ENCODE measurements at places on chromosomes 6 and 20. TPM values are rescaled to one million over a fixed set of nuclear protein-coding genes. Genes with fewer than 3 reads are reported as not detected.

Gene CTCFL
- total RNA-seq: 14.2 TPM

DNA sequence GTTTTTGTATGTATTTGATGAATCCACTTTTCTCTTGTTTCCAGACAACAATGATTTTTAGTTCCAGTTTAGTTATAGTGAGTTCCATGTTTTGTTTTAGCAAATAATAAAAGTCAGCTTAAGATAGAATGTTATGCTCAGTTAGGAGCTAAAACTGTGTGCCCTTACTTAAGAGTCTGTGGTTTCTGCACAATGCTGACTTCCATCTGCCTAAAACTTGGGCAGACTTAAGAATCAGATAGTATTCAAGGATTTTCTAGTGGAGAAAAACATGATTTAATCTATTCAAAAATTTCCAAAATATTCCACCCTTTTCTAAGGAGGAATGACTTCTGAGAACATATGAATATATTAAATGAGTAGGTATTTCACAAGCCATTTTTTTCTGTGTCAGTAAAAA lies 32.8 kb downstream of the LAMA4 start:
- DNase-seq: no peak

DNA sequence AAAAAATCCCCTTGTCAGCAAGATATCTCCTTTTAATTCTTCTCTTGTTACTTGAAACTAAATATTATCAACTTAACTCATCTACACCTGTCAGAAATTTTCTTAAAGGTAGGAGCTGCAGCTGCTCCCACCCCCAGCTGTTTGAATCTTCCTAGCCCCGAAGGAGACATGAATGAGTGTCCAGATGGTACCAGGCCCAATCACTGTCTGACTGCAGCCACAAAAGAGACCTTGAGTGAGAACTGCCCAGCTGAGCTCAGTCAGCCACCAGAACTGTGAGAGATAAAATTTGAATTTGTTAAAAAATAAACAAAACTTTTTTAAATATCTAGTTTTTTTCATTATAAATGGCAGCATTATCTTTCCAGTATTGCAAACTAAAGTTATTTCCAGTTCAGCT lies 84.7 kb downstream of the PRSS35 start:
- no peak for DNase-seq

DNA sequence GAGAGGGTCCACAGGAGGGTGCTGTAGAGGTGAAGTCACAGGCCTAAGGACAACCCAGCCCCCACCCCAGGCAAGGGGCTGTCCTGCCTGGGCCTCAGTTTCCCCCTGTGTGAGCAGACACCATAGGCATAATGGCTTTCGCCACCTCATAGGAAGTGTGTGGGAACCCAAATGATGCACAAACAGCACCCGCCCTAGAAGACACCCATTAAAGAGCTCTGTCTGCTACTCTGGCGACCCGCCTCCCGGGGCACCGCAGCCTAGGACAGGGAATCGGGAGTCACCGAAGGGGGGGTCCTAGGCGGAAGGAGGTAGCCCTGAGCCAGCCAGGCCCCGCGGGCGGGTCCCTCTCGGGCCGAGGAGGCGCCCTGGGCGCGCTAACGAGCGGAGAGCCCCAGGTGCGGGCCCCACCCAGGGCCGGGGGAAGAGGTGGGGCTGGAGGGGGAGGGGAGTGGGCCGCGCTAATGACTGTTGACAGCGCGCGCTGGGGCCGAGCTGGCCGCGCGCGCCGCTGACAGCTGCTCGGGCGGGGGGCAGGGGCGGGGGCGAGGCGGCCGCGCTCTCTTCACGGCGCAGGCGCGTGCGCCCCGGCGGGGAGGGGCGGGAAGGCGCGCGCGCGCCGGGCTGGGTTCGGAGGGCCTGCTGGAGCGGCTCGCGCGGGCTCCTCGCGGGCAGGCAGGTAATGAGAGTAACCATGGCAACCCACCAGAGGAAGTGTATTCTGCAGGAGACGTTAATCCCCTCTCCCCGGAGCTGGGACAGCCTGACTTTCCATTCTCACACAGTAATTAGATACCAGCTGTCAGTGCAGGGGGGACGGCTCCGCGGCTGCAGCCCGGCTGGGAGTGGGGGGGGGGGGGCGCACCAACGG lies 48.9 kb downstream of the NOL4L start:
- DNase-seq: peak; percentile 100

Gene CNR1
- 6.0 TPM for total RNA-seq

DNA sequence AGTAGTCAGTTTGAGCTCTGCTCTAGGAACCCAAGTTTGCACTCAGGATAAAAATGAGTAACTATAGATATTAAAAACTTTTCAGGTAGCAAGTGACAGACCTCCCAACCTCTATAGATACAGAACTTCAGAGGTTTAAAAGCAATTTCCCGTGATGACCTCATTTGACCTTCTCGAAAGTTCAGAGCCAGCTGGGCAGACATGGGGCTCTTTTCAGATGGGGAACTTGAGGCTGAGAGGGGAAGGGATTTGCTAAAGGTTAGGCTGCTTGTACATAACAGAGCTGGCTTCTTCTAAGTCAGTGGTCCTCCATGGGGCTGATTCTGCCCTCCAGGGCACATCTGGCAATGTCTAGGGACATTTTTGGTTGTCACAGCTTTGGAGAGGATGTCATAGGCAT lies 58.8 kb upstream of the ZNF831 start:
- DNase-seq: no peak

- peak; percentile 99 for DNase-seq
Measured at GRCh38 chr20:63955827-63956663, at the start of gene UCKL1. UCKL1 (minus strand) TSS chr20:63956416; CDS start chr20:63956372, 44 bp downstream.

GRCh38 chr6:151704383-151704782 lies 103.1 kb upstream of the ESR1 start:
- no peak for DNase-seq

DNA sequence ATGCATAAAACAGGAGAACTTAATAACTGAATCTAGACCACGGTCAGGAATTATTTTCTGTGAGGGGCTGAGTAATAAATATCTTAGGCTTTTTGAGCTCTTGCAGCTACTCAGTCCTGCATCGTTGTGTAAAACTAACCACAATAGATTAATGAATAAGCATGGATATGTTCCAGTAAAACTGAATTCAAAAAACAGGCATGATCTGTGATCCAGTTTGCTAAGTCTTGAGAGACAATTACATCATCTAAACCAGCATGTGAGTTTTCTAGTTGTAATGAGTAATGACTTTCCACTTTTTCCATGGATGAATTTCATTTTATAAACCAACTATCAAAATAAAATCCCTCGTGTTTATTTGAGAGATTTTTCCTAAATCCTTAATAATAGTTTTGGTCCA lies 336.8 kb downstream of the RFPL4B start:
- no peak for DNase-seq

DNA sequence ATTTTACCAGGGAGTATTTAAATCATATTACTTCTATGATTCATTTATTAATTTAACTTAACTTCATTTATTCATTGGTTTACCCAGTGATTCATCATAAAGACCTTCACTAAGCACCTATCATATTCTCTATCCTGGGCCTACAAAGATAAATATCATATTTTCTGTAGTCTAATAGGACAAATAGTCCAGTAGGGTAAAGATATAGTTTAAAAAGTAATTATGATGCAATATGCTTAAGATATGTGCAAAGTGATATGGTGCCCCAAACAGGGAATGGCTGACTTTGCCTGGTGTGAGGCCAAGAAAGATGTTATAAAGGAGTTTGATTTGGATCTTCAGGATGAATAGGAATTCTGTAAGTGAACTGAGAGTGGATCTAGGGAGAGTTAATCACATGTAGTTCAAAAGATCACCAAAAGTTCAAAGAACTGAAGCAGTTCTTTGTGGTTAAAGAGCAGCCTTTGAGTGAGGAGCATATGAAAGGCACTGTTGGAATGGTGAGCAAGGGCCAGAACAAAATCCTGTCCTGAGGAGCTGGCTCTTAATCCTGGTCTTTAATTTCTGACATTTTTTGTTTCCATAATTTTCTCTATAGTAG lies 45.5 kb downstream of the MLIP start:
- no peak for DNase-seq

Gene PRSS35
- total RNA-seq: 1.6 TPM

DNA sequence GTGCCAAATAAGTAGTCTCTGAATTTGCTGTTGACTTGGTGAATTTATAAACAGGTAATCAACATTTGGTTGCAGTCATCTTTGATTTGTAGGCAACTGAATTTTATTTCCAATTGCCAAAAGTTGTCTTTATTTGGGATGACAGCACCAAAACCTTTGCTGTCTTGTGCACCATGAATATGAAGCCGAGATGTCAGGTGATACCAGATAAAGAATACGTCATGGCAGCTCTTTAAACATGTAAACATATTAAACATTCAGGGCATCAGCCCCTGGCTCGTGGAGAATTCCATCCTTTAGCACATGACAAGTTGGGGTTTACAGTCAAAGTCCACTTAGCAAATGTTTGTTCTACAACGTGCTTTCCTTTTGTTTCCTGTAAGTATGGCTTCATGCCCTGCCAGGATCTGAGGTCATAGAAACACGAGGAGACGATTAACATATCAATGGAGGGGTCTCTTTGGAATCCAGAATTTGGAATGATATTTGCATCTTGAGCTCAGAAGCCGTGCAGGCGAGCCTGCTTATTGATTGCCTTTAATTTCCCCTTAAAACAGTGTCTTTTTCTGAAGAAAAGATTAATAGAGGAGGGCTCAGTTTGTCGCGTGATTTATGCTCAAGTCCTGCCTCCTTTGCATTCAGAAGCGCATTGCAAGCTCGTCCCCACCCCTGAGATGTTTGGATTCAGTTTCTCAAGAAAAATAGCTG lies 170.2 kb upstream of the ZNF217 start:
- peak; percentile 73 for DNase-seq

DNA sequence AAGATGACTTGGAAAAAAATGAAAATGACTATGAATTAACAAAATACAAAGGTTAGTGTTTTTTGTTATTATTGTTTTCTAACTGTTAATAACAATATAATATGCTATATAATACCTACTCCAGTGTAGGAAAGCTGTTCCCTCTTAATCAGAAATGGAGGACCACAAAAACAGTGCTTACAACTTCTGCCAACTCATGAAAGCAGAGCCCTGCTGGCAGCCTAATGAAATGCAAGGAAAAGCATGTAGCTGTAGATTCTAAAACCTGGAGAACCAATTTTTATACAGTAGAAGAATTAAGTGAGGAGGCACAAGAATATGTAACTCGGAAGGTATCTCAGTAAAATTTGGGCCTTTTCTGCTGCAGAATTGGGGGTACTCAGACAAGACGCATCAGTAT lies 29.4 kb downstream of the PHIP start:
- peak; percentile 4 for DNase-seq

Gene PRL
- not detected for total RNA-seq

DNA sequence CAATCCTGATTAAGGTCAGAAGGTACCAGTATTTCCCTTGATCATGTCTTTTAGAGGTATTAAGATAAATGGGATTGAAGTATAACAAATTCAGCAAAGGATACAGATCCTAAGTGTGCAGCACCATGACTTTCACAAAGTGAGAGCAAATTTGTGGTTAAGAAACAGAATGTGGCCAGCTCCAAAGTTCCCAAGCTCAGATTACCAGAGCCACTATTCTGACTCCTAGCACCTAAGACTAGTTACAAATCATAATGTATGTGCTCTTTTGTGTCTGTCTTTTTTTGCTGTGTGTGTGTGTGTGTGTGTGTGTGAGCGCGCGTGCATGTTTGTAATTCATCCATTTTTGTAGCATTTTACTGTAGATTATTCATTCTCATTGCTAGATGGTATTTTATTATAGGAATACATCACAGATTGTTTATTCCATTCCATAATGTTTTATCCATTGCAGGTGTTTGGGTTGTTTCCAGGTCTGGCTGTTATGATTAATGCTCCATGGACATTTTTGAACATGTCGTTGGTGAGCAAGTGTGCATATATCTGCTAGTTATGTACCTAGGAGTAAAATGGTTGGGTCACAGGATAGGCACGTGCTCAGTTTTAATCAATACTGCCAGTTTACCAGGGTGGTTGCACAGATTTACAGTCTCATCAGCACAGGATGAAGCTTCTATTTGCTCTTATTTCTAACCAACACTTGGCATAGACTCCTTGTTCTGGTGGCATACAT lies 314.0 kb upstream of the JAG1 start:
- no peak for DNase-seq

DNA sequence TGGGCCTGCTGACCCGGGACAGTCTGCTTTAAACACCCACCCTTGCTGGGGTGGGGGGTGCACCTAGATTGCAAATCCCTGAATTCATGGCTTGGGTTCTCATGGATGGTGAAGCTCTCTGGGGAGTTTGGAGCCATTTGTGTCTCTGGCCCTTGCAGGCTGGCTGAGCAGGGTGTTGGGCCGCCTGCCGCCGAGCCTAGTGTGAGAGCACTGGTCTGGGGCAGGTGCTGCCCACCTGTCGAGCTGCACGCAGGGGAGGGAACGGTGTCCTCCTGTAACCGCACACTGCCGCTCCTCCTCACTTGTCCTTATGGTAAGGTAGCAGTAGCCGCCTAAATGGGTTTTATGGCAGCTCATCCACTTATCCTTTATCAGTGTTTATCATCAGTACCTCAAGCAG lies 143.9 kb downstream of the DTNBP1 start:
- no peak for DNase-seq

DNA sequence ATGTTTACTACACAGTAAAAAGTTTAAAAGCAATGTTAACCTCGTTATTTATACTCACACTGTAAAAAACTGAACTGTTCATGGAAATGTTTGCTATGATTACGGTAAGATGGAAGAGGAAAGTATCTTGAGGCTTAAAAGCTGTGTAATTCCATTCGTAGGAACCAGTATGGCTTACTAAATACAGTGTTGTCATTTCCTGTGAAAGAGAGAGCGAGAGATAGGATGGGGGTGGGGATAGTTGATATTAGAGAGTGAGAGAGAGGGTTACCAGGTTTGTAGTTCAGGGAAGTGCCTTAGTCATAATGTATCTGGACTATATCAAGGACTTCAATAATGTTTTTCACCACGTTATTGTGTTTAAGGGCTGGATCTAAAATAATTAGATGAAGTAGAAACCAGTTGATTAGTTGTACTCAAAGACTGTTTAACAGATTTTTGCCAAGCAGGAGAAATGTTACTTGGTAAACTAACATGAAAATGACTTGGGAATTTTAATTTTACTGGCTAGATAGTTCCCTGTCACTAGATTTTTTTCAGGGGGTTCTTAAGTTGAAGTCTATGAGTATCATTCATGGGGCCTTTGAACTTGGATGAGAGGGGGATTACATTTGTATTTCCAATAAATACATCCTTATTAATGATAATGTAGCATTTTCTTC lies 30.4 kb downstream of the AFDN start:
- DNase-seq: no peak

DNA sequence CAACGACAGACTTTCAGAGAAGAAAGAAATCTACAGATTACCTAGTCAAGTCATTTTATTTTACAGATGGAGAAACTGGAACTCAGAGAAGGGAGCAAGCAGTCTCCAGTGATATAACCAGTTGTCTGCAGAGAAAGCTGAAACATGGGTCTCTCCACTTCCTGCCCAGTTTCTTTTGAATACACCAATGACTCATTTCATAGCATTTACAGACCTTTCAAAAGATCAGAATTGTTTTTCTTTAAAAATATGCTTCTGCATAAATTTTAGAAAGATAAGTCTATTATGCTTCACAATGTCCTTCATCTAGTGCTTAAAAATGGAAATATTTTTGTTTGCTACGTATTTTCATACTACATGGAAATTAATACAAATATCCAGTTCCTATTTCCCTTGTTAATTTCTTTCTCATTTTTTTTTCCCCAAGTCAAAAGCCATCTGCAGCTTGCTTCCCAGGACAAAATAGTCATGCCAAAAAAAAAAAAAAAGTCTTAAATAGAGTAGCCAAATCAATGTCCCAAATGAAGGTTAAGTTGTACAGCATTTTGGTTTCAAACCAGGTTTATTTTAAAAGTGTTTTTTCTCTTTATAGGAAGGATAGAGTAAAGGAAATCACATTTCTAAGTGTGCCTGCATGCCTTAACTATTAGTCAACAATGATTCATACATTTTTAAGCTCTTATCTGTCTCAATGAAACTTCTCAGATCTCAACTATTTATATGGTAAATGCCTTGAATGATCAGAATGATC lies 36.9 kb downstream of the ARHGAP18 start:
- no peak for DNase-seq

- DNase-seq: peak; percentile 66
Measured at GRCh38 chr20:35284992-35285805, 627 bp upstream of the EIF6 start.

Measured in H7 (cell line).